ENCODE measurements at places on chromosomes 7 and 10. TPM values are rescaled to one million over a fixed set of nuclear protein-coding genes. Genes with fewer than 3 reads are reported as not detected.
A peak's percentile ranks its signal among the peaks of the same experiment; 100 is the strongest.

The MOGAT3 gene
- total RNA-seq: not detected

The FGFR2 gene
- 58.7 TPM for total RNA-seq

- no peak overlapping the region for H3K4me3 ChIP-seq
- DNase-seq: no peak
- peaks cover 24% of the 10 kb centered on the region for H3K36me3 ChIP-seq
- H3K27ac ChIP-seq: no peak overlapping the region
Measured at GRCh38 chr7:5683280-5683670, 98.2 kb downstream of the RNF216 start.

- H3K36me3 ChIP-seq: no peaks in the 10 kb centered on the region
- no peak overlapping the region for H3K4me3 ChIP-seq
- no peaks in the 10 kb centered on the region for H3K27me3 ChIP-seq
- DNase-seq: peak; percentile 68
Measured at GRCh38 chr10:132932461-132933307, 9.7 kb downstream of the CFAP46 start.

- no peaks in the 10 kb centered on the region for H3K27me3 ChIP-seq
- DNase-seq: no peak
- no peaks in the 10 kb centered on the region for H3K36me3 ChIP-seq
- H3K4me3 ChIP-seq: no peak overlapping the region
Measured at GRCh38 chr10:78991187-78991586, 77.6 kb upstream of the ZMIZ1 start.

DNA sequence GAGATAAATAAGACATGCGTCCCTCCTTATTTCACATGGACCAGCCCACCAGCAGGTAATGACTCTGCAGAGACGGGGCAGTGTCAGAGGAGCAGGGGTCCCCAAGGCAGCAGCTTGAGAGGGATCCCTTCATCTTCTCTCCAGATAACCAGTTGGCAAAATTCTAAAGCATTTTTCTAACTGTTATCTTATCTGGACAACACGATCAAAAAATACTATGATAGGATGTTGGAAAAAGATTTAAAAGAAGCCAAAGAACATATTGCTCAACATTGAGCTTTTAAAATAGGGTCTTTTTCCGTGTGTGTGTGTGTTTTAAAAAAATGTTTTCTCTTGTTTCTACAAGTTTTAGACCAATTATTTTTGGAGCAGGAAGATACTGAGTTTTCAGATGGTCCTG is 641.2 kb downstream of the SDK1 start:
- H3K27ac ChIP-seq: peak overlapping the region; percentile 37
- H3K36me3 ChIP-seq: no peaks in the 10 kb centered on the region
- H3K27me3 ChIP-seq: no peaks in the 10 kb centered on the region
- no peak for DNase-seq

GRCh38 chr10:49610114-49610457 is at the start of gene SLC18A3:
SLC18A3 (plus strand) TSS chr10:49610310; CDS start chr10:49610741, 431 bp downstream.
- H3K4me3 ChIP-seq: no peak within 1 kb of the TSS
- H3K36me3 ChIP-seq: no peaks in the 10 kb centered on the region
- DNase-seq: peak; percentile 47
- H3K27me3 ChIP-seq: peaks cover 81% of the 10 kb centered on the region
- H3K27ac ChIP-seq: no peak within 1 kb of the TSS
- H3K4me1 ChIP-seq: no peaks in the 10 kb centered on the region

GRCh38 chr10:34407324-34407805 is 407.7 kb downstream of the PARD3 start:
- no peaks in the 10 kb centered on the region for H3K36me3 ChIP-seq
- H3K4me1 ChIP-seq: no peaks in the 10 kb centered on the region
- H3K27me3 ChIP-seq: no peaks in the 10 kb centered on the region

DNA sequence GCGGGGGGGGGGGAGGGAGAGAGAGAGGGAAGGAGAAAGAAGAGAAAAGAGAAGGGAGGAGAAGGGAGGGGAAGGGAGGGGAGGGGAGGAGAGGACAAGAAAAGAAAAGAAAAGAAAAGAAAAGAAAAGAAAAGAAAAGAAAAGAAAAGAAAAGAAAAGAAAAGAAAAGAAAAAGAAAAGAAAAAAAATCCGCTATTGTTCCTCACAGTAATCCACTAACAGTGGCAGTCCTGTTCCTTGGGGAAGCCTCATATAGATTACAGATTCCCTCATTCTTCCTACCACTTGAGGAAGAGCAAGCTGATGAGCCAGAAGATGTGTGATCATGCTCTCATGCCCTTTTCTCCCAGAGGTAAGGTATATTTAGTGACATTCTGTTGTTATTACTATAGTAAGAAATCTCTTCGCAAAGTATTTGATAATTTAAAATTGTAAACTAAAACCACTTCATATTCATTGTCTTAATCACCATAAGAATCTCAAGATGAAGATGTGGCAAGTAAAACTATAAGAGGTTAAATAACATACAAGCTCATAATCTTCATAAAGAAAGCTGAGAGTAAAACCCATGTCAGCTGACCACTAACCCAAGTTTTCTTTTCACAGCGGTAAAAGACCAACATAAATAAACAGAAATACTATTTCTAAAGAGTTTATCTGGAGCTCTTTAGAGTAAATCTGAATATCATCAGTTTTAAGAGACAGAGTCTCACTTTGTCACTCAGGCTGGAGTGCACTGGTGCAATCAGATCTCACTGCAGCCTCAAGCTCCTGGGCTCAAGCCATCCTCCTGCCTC is 128.1 kb downstream of the JMJD1C start:
- DNase-seq: no peak
- H3K36me3 ChIP-seq: no peaks in the 10 kb centered on the region
- H3K27me3 ChIP-seq: no peaks in the 10 kb centered on the region
- H3K4me1 ChIP-seq: no peaks in the 10 kb centered on the region
- H3K4me3 ChIP-seq: no peak overlapping the region
- no peak overlapping the region for H3K27ac ChIP-seq

GRCh38 chr7:74043523-74043951 is 15.6 kb downstream of the ELN start:
- H3K27me3 ChIP-seq: no peaks in the 10 kb centered on the region
- no peak overlapping the region for H3K27ac ChIP-seq
- H3K36me3 ChIP-seq: peaks cover 56% of the 10 kb centered on the region
- H3K4me1 ChIP-seq: peaks cover 9% of the 10 kb centered on the region
- H3K4me3 ChIP-seq: no peak overlapping the region

The CALN1 gene
- not detected for total RNA-seq

DNA sequence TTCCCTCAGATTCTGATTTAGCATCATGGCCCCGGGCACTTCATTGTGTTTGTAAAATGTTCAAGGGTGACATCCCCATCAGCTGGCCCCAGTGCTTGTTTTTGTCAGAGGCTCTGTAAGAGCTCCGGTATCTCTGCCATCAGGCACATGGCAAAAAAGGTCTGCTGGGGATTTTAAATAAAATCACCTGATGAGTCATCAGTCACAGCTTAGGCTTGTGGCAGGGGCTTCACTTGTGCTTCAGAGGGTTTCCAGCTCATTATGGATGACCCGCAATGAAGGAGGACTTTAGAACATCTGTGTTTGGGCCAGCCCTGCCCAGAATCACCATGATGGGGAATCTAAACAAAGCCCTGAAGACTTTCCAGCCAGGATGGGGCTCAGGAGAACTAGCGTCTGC is 259.9 kb downstream of the ZEB1 start:
- H3K27ac ChIP-seq: no peak overlapping the region
- H3K27me3 ChIP-seq: no peaks in the 10 kb centered on the region
- H3K36me3 ChIP-seq: no peaks in the 10 kb centered on the region
- no peak overlapping the region for H3K4me3 ChIP-seq
- H3K4me1 ChIP-seq: peaks cover 17% of the 10 kb centered on the region
- DNase-seq: no peak

DNA sequence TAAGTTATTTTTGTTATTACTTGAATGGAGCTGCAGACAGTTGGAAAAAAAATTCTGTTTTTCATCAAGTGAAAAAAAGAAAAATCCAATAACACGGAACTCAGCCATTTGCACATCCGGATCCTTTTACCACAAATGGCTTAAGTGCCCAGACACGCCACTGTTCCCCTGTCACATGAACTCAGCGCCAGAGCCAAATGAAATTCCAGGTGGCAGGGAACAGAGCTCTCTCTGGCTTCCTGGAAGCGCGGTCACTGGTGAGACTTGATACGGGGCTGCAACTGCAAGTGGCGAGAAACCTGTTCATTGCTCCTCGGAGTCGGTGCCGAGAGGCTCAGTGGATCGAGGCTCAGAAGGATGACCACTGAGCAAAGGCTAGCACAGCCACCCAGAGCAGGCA is 60.8 kb upstream of the NPTX2 start:
- H3K4me3 ChIP-seq: no peak overlapping the region
- no peaks in the 10 kb centered on the region for H3K36me3 ChIP-seq
- DNase-seq: no peak
- no peak overlapping the region for H3K27ac ChIP-seq

The ANXA7 gene
- 102 TPM for total RNA-seq

DNA sequence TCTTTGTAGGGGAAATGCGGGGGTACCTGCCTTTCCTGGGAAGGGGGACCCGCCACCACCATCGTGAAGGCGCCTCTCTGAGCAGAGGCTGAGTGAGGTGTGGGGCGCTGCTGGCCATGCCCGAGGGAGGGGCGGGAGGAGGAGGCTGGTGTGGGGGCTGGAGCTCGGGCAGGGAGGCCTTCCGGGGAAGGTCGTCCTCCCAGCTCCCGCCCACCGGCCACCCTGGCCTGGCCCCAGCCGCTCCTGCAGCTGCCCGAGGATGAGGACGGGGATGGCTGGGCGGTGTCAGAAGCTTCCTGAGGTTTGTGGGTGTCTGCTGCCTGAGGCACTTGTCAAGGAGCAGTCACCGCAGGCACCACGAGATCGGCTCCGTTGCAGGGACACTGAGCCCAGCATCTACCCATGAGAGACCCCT is 11.4 kb downstream of the PWWP2B start:
- no peaks in the 10 kb centered on the region for H3K27me3 ChIP-seq
- peak overlapping the region; percentile 30 for H3K4me3 ChIP-seq
- DNase-seq: peak; percentile 85
- H3K4me1 ChIP-seq: peaks cover 62% of the 10 kb centered on the region

- DNase-seq: no peak
- H3K4me1 ChIP-seq: no peaks in the 10 kb centered on the region
- no peak overlapping the region for H3K4me3 ChIP-seq
- no peak overlapping the region for H3K27ac ChIP-seq
- no peaks in the 10 kb centered on the region for H3K36me3 ChIP-seq
Measured at GRCh38 chr7:129163875-129164544, 19.5 kb downstream of the TSPAN33 start.

DNA sequence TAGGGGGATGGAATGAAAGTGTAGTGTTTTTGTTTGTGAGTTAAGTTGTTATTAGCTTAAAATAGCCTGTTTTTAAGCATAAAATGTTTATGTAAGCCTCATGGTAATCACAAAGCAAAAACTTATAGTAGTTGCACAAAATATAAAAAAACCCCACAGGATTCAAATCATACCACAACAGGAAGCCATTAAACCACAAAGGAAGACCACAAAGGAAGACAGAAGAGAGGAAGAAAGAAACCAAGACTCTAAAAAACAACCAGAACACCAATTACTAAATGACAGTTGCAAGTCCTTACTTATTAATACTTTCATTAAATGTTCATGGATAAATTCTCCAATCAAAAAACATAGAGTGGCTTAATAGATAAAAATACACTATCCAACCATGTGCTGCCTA is 63.6 kb downstream of the ANKRD7 start:
- H3K36me3 ChIP-seq: no peaks in the 10 kb centered on the region
- no peaks in the 10 kb centered on the region for H3K27me3 ChIP-seq
- no peaks in the 10 kb centered on the region for H3K4me1 ChIP-seq
- H3K27ac ChIP-seq: no peak overlapping the region

DNA sequence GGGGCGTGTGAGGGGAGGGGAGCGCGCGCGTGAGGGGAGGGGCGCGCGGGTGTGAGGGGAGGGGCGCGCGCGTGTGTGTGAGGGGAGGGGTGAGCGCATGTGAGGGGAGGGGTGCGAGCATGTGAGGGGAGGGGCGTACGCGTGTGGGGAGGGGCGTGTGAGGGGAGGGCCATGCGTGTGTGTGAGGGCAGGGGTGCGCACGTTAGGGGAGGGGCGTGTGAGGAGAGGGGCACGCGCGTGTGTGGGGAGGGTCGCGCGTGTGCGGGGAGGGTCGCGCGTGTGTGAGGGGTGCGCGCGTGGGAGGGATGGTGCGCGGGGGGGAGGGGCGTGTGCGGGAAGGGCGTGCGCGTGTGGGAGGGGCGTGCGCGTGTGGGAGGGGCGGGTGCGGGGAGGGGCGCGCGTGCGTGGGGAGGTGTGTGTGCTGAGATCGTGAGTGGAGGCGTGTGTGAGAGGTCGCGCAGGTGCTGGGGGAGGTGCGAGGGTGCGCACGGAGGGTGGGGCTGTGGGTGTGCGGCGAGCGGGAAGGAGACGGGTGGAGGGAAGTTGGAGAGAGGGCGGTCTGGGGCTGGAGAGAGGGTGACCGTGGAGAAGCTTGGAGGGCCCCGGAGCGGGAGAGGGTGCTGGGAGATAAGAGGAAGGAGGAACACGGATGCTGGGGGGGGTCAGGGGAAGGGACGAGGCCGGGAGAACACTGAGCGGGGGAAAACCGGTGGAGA is 19.7 kb downstream of the MXI1 start:
- peaks cover 10% of the 10 kb centered on the region for H3K4me1 ChIP-seq
- H3K27ac ChIP-seq: peak overlapping the region; percentile 44
- no peaks in the 10 kb centered on the region for H3K27me3 ChIP-seq
- peak; percentile 91 for DNase-seq
- H3K36me3 ChIP-seq: no peaks in the 10 kb centered on the region

- no peaks in the 10 kb centered on the region for H3K36me3 ChIP-seq
- H3K4me3 ChIP-seq: no peak overlapping the region
- H3K27ac ChIP-seq: no peak overlapping the region
- no peak for DNase-seq
Measured at GRCh38 chr10:55369670-55370420, 568.8 kb upstream of the PCDH15 start.

DNA sequence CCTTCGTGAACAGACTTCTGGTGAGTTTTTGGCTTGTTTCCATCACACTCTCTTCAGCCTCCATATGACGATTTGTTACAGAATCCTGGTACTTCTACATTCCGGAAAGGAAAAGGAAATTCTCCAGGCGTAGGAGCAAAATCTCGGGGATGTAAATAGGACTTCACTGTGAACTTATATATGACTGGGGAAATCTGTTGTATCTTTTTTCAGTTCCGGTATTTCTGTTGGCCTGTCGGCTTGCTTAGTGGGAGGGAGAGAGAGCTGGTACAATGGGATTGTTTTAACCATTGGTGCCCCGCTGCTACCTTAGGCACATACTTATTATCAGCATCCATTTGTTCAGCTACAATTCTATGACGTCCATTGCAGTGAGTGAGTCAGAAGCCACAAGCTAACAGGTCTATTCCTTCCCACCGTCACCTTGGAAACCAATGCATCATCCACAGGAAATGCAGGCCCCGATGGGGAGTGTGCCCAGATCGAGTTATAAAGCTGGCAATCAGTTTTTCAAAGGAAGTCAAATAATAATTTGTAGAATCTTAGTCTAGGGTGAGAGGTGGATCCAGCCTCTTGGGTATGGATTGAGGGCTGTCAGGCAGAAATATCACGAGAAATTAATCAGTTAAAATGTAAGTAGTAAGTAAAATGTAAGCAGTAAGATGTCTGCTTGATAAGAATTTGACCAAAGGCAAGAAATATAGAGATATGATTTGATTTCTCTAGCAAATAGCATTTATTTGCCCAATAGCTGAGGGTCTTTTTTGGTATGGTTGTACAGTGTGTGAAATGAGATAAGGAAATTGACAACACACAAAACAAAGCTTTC is 92.0 kb upstream of the MKLN1 start:
- H3K4me3 ChIP-seq: no peak overlapping the region
- H3K36me3 ChIP-seq: no peaks in the 10 kb centered on the region
- no peak overlapping the region for H3K27ac ChIP-seq
- H3K4me1 ChIP-seq: peaks cover 8% of the 10 kb centered on the region
- DNase-seq: no peak
- H3K27me3 ChIP-seq: no peaks in the 10 kb centered on the region

The SLC26A5 gene
- total RNA-seq: 1.9 TPM

The ADCY1 gene
- total RNA-seq: 3.9 TPM

Data from upper lobe of right lung (tissue), 1 donor.